Activated CD8-positive, alpha-beta T cell treated with anti-CD3 and anti-CD28 coated beads, Interleukin-2, amount 10 ng/mL, durations not matched to agents 7 days and 5 days (primary cell): ENCODE measurements at places on chromosomes 16 and 17. TPM values are rescaled to one million over a fixed set of nuclear protein-coding genes. Genes with fewer than 3 reads are reported as not detected.

DNA sequence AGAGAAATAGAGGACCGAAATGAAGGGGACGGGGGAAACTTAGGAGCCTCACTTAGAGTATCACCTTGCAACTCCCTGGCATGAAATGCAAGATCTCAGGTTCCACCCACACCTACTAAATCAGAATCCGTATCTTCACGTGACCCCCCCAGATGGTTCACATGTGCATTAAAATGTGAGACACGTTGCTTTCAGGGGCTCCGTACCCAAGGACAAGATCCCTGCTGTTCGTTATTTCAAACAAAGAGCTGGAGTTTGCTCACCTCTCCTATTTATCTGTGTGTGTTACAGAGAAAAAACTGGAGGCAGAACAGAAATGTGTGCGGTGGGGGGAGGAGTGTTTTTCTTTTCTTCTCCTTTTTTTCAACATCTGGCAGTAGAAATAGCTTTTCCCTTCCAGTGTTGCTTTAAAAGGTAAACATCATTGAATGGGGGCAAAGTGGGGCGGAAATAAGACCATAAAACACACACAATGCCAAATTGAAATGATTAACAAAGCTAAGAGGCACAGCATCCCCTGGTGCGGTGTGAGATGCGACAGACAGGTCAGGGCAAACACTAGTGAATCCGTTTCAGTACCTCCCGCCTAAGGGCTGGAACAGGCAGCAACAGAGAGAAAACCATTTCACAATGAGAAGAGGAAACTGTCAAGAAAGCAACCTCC lies 145.4 kb downstream of the SOX9 start:
- no peak overlapping the region for H3K4me3 ChIP-seq
- peaks cover 2% of the 10 kb centered on the region for H3K27me3 ChIP-seq
- H3K36me3 ChIP-seq: no peaks in the 10 kb centered on the region
- H3K27ac ChIP-seq: no peak overlapping the region
- DNase-seq: no peak

Gene OR1A1
- not detected for total RNA-seq

GRCh38 chr17:9235346-9235745 lies 214.0 kb downstream of the NTN1 start:
- H3K27ac ChIP-seq: no peak overlapping the region
- H3K27me3 ChIP-seq: no peaks in the 10 kb centered on the region
- peaks cover 13% of the 10 kb centered on the region for H3K4me1 ChIP-seq
- DNase-seq: no peak
- no peaks in the 10 kb centered on the region for H3K36me3 ChIP-seq

GRCh38 chr16:74275031-74275636 lies 21.5 kb upstream of the PSMD7 start:
- no peak overlapping the region for H3K27ac ChIP-seq
- peaks cover 13% of the 10 kb centered on the region for H3K27me3 ChIP-seq
- peaks cover 5% of the 10 kb centered on the region for H3K4me1 ChIP-seq
- H3K4me3 ChIP-seq: no peak overlapping the region
- no peak for DNase-seq

DNA sequence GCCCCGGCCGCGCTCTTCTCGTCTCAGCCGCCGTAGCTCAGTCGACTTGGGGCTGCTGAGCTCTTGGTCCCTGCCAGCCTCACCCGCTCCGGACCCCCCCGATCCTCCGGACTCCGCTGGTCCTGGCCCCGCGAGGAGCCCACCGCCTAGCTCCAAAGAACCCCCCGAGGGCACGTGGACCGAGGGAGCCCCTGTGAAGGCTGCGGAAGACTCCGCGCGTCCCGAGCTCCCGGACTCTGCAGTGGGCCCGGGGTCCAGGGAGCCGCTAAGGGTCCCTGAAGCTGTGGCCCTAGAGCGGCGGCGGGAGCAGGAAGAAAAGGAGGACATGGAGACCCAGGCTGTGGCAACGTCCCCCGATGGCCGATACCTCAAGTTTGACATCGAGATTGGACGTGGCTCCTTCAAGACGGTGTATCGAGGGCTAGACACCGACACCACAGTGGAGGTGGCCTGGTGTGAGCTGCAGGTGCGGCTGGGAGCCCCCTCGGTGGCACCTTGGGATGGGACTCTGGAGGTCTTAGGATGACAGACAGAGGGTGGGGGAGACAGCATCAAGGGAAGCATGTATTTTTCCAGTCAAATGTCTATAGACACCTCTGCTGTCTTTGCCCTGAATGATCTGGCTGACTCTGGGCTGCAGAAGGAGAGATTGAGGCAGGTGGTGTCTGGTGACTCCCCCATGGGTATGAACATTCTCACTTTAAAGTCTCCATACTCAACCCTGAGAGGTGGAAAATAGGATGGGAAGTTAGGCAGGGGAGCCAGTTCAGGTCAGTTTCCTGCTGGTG lies 635 bp downstream of the WNK4 start:
- no peak for DNase-seq
- H3K36me3 ChIP-seq: peaks cover 22% of the 10 kb centered on the region
- peaks cover 7% of the 10 kb centered on the region for H3K4me1 ChIP-seq
- H3K27ac ChIP-seq: no peak overlapping the region
- H3K4me3 ChIP-seq: no peak overlapping the region
- peaks cover 46% of the 10 kb centered on the region for H3K27me3 ChIP-seq

- H3K27ac ChIP-seq: no peak overlapping the region
- DNase-seq: no peak
- peaks cover 15% of the 10 kb centered on the region for H3K4me1 ChIP-seq
- no peaks in the 10 kb centered on the region for H3K36me3 ChIP-seq
Observed at GRCh38 chr17:9241371-9241712, 220.0 kb downstream of the NTN1 start.

DNA sequence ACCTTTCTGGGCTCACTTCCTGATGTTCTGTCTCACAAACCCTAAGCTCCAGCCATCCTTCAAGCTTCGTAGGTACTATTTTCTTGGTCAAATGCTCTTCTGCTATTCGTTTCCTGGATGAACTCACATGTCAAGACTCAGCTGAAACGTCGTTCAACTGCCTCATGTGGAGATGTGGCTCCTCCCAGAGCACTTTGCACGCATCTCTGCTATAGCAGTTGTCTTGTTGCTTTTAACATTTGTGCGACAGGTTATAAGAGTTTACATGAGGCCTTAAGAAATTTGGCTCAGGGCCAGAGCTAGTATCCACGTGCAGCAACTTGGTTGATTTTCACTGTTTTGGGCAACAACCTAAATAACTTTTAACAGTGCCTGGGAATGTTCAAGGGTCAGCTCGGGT lies 2.8 kb upstream of the KRT40 start:
- H3K27me3 ChIP-seq: peaks cover 32% of the 10 kb centered on the region
- no peak overlapping the region for H3K4me3 ChIP-seq
- no peak for DNase-seq
- no peak overlapping the region for H3K27ac ChIP-seq
- no peaks in the 10 kb centered on the region for H3K36me3 ChIP-seq
- no peaks in the 10 kb centered on the region for H3K4me1 ChIP-seq

Gene NUDT7
- total RNA-seq: 2.5 TPM

Gene EPX
- total RNA-seq: not detected

GRCh38 chr16:47523342-47524006 lies 62.3 kb downstream of the PHKB start:
- peaks cover 18% of the 10 kb centered on the region for H3K36me3 ChIP-seq
- no peak for DNase-seq
- H3K4me3 ChIP-seq: no peak overlapping the region
- no peaks in the 10 kb centered on the region for H3K27me3 ChIP-seq

DNA sequence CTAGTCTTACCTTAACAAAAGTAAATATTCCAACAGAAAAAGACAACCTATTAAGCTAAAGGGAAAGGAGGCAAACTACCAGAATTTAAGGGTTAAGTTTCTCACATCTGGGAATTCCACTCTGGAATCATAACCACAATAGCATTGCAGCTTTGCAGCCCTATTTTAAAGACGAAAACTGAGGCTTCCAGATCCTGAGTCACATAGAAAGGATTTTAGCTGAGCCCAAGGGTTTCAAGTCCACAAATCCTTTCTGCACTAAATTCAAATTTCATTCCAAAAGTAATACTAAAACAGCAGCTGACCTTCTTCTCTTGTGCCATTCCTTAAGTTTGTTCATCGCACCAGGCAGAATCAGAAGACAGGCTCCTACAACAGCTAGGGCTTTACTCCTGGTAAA lies 17.8 kb downstream of the XYLT1 start:
- no peak for DNase-seq
- H3K4me1 ChIP-seq: peaks cover 59% of the 10 kb centered on the region
- no peak overlapping the region for H3K4me3 ChIP-seq
- peak overlapping the region; percentile 5 for H3K27ac ChIP-seq

DNA sequence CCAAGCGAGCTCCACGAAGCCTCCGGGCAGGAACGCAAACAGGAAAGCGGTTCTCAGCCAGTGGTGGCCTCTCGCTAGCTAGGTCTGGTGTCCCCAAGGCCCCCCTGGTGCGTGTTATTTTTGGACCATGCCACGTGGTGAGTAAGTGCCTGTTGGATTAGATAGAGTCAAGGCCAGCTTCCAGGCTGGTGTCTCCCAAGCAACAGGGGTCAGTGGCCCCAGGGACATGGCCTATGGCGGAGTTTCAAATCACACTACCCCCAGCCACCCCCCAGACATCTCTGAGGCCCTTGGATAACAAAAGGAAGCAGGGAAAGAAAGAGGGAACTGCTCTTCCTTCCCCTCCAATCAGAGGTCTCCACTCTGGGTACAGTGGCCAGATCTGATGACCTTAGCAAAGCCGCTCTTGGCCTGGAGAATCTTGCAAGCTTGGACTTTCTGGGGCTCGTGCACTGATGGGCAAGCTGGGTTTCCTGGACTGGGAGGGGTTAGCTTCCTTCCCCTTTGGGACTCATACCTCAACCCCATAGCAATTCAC lies 58.2 kb downstream of the MAF start:
- no peaks in the 10 kb centered on the region for H3K36me3 ChIP-seq
- no peak for DNase-seq
- H3K27me3 ChIP-seq: peaks cover 3% of the 10 kb centered on the region
- H3K4me1 ChIP-seq: no peaks in the 10 kb centered on the region
- no peak overlapping the region for H3K27ac ChIP-seq

Gene NXPH3
- total RNA-seq: not detected

DNA sequence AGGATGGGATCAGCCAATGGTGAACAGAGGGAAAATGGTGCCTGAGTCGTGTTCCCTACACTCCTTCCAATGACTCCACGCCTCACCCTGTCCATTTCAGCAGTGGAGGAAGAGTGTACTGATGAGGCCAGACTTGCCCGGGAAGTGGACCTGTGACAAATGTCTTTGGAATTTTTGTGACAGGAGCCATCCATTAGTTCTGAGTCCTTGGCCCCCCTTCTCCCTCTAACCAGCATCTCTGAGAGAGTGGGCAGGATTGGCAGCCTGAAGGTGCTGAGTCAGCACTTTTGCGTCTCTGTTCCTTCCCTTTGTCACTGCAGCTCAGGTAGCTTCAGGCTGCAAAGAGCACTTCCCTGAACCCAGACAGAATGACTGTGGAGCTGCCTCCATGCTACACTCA lies 30.8 kb downstream of the BEAN1 start:
- peaks cover 17% of the 10 kb centered on the region for H3K27me3 ChIP-seq
- no peaks in the 10 kb centered on the region for H3K36me3 ChIP-seq
- DNase-seq: no peak
- H3K4me1 ChIP-seq: peaks cover 4% of the 10 kb centered on the region
- no peak overlapping the region for H3K27ac ChIP-seq

Gene ZSCAN10
- 0.23 TPM for total RNA-seq

DNA sequence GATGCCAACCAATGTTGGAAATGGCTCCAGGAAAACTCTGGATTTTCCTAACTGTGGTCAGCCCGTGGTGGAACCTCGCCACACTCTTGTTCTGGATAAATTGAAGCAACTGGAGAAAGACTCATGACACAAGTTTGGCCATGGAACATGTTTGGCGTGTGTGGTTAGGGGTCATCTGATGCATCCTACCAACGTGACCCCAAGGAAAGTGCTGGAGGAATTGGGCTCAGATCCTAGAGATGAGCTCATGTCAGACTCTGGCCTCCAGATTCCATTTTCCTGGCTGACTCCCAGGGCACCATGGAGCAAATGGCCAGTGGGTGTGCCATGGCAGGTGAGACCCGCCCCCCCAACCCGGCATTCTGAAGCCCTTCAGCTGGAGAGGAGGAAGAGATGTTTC lies 58.5 kb downstream of the CACNG5 start:
- H3K27ac ChIP-seq: no peak overlapping the region
- H3K36me3 ChIP-seq: no peaks in the 10 kb centered on the region
- no peak for DNase-seq
- H3K4me1 ChIP-seq: no peaks in the 10 kb centered on the region

- no peak overlapping the region for H3K4me3 ChIP-seq
- H3K4me1 ChIP-seq: peaks cover 17% of the 10 kb centered on the region
- no peaks in the 10 kb centered on the region for H3K27me3 ChIP-seq
- H3K27ac ChIP-seq: peak overlapping the region; percentile 46
- peaks cover 63% of the 10 kb centered on the region for H3K36me3 ChIP-seq
Observed at GRCh38 chr16:70253291-70254106, 1.8 kb upstream of the EXOSC6 start.
